SIG-M5 (cell line): ENCODE measurements at places on chromosomes 2 and 18.

DNA sequence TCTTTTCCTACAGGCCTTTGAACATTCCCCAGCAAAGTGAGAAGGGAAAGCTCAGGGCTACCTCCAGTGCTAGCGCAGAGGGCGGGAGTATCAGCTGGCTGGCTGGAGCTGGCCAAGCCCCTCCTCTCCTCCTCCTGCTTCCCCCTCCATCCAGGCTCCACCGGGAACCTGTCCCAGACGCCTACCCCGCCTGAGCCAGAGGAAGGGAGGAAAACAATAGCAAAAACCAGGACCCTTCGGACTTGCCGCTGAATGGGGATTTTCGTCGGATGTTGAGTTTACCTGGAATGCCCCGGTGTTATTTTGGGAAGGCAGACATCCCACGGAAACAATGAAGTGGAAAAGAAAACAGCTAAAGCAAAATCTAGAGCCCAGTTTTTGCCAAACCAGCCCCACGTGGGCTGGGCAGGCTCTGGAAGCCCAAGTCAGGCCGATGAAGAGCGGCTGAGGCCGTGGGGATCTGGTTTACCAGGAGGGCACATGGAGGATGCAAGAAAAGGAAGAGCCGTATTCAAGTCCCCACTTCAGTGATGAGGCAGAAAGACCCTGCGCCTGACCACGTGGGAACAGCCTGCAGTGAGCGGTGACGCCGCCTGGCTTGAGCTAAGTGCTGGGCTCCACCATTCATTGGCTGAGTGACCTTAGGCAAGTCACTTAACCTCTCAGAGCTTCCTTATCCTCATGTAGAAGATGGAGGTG, 100.4 kb upstream of the LCLAT1 start:
- DNase-seq = no peak

DNA sequence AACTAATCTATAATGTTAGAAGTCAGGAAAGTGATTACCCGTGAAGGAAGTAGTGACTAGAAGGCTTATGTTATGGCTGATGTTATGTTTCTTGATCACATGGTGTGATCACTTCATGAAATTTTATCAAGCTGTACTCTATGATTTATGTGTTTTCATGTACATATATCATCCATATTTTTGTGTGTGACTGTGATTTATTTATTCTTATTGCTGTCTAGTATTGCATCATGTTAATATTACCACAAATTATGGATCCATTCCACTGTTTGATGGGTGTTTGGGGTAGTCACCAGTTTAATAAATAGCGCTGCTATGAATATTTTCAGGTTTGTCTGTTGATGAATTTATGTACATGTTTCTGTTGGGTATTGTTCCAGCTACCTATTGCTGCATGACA, 59.4 kb downstream of the SH2D6 start:
- DNase-seq = no peak

GRCh38 chr2:41234093-41234492, 782.2 kb upstream of the SLC8A1 start:
- no peak for DNase-seq

- DNase-seq = no peak
Measured at GRCh38 chr2:70094171-70094977, 7.1 kb downstream of the PCBP1 start.

DNA sequence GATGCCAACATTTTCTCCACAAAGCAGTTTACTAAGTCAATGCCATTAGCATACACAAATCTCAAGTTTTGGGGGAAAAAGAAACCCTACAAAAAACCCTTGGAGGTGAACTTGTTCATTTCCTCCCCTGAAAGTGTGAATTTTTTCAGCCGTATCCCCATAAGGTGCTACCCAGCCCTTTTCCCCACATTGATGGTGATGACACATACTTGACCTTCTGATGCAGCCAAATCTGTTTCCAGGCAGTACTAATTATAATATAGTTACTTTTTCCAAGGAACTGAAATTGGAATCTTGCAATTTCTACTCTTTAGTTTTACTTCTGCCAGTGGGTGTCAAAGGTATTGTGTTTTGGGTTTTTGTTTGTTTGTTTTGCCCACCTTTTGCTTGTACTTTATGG, 474.5 kb downstream of the TGIF1 start:
- no peak for DNase-seq

DNA sequence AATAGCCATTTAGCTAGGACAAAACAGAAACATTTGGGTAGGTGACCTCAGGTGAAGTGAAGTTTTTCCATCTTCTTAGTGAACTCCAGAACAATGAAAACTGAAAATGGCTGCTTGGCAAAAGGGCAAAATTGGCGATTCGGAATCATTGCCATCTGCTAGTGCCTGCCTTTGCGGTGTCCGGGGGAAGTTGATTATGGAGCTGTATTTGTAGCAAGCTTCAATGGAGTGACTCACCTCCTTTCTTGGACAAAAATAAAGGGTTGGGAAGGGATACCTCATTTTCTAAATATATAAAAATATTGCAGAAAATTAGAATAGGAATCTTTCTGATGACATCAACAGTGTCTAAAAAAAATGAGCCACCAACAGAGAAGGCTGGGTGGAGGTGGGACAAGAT, 460.5 kb downstream of the TGIF1 start:
- no peak for DNase-seq

DNA sequence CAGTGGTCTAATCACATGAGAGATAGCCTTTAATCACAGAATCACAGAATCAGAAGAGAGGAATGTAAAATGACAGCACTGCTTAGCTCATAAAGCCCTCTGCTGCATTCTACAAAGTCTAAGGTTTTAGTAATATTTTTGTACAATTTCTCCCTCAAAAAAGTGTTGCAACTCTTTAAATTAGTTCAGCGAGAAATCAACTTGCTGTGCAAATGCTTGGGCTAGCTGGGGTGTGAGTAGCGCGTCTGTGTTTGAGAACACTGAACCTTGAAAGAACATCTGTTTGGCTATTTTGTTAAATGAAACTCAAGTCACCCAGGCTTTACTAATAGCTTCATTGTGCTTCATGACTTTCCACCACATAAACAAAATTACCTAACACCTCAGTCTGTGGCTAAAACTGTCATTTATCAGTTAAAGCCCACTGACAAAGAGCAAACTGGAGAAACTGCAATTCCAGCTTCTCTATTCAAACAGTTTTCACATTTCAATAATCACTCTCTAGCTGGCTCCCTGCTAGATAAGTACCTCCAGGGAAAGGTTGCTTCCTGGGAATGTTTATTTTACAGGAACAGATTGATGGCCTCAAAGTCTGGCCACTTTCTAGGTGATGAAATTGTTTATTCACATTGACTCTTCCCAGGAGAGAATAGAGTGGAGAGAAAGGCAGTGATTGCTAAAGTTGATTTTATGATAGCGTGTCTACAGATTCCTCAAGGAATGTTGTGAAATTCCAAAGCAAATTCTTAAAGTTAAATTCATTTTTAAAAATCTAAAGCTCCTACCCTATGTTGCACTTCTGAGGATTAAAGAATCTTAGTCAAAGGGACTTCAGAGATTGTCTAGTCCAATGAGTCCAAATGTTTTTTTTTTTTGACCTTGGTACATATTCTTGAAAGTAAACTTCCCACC, 36.0 kb upstream of the STAT1 start:
- DNase-seq = no peak

- no peak for DNase-seq
Measured at GRCh38 chr2:226295123-226295522, 504.5 kb downstream of the IRS1 start.

DNA sequence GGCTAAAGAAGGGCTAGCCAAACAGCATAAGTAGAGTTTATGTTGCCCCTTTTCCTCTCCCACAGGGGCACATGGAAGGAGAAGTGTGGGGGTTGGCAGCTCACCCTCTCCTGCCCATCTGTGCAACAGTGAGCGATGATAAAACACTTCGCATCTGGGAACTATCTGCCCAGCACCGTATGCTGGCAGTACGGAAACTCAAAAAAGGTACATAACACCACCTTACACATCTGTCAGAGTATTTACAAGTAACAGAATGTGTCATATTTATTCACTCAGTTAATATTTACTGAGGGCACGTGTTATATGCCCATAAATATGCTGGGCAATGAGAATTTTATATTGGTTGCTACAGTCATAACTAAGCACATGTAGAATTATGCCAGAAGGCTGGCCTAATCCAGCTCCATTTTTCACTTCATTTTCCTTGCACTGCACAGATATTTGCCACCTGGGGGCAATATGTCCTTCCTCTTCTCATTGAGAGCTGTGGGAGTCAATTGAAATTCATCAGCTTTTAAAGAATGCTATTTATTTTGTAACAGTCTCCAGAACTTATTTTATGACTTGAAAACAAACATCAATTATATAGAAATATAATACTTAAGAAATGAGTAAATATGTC, 150.6 kb downstream of the RTN4 start:
- no peak for DNase-seq

DNA sequence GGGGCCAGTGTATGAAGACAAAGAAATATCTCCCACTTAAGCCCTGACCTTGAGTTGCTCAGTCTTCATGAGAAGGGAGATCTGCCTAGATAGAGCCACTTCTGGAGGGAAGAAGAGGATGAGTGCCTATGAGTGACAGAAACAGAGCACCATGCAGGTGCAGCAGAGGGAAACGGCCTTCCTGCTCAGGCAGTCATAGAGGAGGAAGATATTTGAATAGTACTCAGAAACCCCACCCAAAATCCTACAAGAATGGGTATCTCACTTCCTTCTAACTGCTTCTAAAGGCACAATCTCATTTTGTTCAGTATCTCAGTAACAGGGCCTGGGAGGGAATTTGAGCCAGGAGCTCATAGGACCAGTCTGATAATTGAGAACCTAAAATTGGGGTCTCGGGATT, 339.3 kb downstream of the ALK start:
- no peak for DNase-seq

DNA sequence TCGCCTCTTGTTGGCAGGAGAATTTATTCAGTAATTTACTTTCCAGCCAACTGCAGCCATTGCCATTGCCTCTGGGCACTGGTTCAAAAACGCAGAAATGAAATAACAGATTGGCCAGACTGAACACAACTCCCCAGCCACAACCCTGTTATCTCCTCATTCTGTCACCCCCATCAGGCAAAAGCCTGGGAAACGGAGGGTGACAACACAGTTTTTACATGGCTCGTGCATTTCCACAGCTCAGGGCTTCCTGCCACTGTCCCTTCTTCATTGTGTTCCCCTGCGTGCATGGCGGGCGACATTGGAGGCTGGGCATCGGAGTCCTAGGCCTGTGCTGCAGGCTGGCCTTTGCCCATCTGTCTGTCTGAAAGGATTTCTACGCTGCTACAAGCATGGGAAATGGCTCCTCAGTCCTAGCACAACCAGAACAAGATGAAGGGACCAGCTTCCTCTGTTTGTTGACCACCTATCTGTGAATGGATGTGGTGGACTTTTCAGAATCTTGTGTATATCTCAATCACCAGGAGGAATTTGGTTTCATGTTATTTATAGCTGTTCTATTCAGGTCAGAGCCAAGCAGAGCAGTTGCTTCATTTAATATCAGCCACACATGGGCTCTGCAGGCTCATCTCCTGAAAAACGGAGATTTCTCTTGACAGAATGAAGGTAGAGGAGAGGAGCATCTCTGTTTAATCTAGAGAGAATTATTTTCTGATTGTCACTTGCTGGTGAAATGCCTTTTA, 107.0 kb downstream of the MGAT5 start:
- DNase-seq = no peak

DNA sequence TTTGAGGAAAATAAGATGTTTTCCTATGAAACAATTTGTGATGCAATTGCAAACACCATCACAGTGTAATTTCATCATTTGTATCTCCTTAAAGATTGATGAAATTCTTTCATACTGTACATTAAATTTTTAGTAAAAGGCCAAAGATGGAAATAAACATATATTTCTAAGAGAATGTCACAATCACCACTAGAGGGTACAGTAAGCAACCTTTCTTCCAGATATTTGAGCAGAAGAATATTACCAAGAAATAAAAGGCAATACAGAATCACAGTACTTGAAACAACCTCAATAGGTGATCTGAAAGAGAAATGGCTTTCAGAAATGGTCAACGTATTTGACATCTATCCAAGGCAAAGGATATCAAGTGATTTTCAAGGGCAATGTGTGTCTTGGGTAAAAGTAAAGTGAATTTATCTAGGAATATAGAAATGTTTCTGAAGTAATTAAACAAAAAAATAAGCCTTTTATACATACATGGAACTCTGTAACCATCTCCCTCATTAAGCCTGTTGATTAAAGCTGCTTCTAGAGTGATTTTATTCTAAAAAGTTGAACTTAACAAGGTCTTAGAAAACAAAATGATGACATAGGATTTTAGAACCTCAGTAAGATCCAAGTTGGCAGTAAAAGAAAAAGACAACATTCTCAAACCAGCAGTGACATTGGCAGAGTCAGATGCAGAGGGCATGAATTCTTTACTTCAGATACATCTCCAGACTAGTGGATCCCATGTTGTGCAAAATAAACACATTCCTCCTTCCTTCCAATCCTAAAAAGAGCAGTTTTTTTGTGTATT, 90.3 kb upstream of the SESTD1 start:
- DNase-seq = no peak

- DNase-seq = no peak
Measured at GRCh38 chr2:88545118-88545517, 82.1 kb downstream of the EIF2AK3 start.

- DNase-seq = no peak
Measured at GRCh38 chr18:13610555-13611141, 115.7 kb downstream of the FAM210A start.

- DNase-seq = no peak
Measured at GRCh38 chr2:154375579-154375931, 322.9 kb upstream of the KCNJ3 start.

DNA sequence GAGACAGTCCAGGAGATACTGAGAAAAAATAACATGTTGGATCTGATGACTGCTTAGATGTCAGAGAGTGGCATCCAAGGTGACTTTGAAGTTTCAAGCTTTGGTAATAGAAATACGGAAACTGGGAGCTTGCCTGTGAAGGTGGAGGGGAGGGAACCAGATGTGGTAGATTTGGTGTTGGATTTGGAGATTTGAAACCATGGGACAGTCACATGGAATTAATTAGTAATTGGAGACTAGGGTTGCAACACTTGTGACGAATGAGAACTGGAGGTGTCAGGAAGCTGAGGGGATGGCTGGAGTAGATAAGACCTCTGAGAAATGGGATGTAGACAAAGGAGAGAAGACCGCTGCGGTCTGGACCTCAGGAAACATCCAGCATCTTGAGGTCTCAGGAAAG, 46.7 kb downstream of the RPL37A start:
- no peak for DNase-seq

- no peak for DNase-seq
Measured at GRCh38 chr18:44128365-44128764, 552.3 kb upstream of the SETBP1 start.

- no peak for DNase-seq
Measured at GRCh38 chr2:191264647-191265081, 19.5 kb downstream of the MYO1B start.

- peak; percentile 5 for DNase-seq
Measured at GRCh38 chr18:49561289-49562193, at the start of gene LIPG. Gene LIPG, plus strand, starts transcription at chr18:49562057. Its CDS starts 252 bp downstream, at chr18:49562309.

- DNase-seq = no peak
Measured at GRCh38 chr2:219627103-219628100, at the start of gene SLC4A3. Gene SLC4A3, plus strand, starts transcription at chr2:219627630. Its CDS starts 363 bp downstream, at chr2:219627993.

DNA sequence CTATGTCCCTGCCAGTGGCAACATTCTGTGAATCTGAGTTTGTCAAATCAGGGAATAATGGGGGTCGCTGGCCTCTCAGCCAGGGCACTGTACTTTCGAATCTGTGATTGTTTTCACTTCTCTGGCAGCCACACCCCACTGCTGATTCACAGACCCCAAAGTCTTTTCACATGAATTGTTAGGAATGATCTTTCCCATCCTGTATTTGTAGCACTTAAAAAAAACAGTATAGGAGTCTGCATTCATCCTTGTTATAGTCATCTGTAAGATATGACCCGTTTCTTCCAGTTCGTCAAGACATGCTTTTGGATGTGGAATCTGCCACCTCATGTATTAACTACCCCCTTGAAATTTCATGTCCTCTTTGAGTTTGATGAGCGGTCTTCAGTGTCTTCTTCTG, 928 bp downstream of the NAGK start:
- DNase-seq = no peak

GRCh38 chr18:56238576-56238975, 399.8 kb downstream of the TXNL1 start:
- DNase-seq = no peak
